ENCODE measurements at places on chromosomes 5 and 9.

GRCh38 chr9:11701706-11702105 is 991.5 kb upstream of the TYRP1 start:
- DNase-seq: no peak

- peak; percentile 52 for DNase-seq
Measured at GRCh38 chr9:128160603-128160987, 530 bp downstream of the BBLN start.

DNA sequence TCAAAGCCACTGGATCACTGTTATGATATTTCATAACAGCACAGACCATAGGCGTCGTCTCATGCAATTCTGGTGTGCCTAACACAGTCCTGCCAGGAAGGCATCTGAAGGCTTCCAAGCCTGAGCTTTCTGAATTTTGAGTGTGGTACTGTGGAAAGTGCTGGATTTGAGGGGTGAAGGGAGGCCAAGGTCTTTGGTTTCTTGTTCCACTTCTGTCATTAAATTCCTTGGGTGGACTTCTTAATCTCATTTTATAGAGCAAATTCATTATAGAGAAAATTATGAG is 441.3 kb upstream of the PIK3R1 start:
- no peak for DNase-seq

- no peak for DNase-seq
Measured at GRCh38 chr9:120863833-120864232, 13.2 kb downstream of the PHF19 start.

DNA sequence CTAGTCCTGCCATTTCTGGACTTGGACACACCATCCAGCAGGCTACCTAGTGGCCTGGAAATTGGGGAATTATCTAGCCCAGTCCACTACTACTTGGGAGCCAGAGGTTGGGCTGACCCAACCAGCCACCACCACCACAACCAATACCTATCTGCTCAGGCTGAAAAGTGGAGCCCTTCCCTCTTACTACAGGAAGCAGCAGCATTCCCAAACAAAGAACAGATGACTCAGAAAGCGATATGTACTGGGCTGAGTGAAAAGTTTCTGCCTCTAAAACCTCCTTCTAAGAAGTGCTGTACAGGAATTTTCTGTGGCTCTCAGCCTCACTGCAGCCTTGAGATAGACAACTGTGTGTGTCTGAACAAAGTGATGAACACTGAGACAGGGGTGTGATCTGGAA is 279.4 kb downstream of the CDH10 start:
- no peak for DNase-seq

GRCh38 chr9:80440724-80441123 is 869.0 kb downstream of the TLE4 start:
- DNase-seq: no peak

- no peak for DNase-seq
Measured at GRCh38 chr5:54720341-54720740, 202.8 kb downstream of the SNX18 start.

- DNase-seq: no peak
Measured at GRCh38 chr9:83662933-83663332, 40.0 kb downstream of the IDNK start.

Data from GM12892 (cell line).